Left hindlimb (tissue), 1 donor: ENCODE measurements at places on chromosomes 5 and 9.

DNA sequence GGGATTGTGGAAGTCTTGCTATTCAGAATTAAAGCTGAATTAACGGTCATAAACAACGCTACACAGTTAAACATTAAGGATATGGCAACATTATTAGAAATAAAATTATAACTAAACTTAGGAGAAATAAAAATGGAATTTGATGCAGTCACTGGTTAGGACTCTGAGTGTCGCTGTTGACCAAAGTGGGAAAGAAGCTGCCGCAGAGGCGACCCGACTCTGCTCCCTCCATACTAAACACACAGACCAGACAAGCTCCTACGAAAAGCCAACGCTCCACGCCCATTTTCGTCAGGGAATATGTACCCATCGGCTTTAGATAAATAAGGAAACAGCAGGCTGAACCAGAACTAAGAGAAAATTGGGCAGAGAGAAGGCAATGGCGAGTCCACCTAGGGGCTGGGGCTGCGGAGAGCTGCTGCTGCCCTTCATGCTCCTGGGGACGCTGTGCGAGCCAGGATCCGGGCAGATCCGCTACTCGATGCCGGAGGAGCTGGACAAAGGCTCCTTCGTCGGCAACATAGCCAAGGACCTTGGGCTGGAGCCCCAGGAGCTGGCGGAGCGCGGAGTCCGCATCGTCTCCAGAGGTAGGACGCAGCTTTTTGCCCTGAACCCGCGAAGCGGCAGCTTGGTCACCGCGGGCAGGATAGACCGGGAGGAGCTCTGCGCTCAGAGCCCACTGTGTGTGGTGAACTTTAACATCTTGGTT, at the start of gene PCDHGA5:
Gene PCDHGA5, plus strand, starts transcription at position 211 of the 709 bp plus-strand sequence. Its CDS starts 169 bp downstream, at position 380.
- DNase-seq = no peak

- no peak for DNase-seq
These were observed 252.5 kb downstream of the NTRK2 start for GRCh38 chr9:84922051-84922450.

GRCh38 chr9:132283165-132283564, 71.6 kb downstream of the SETX start:
- DNase-seq = no peak

- DNase-seq = no peak
These were observed 30.2 kb downstream of the MAML1 start for GRCh38 chr5:179762781-179763176.
